ENCODE measurements at places on chromosomes 2 and 18. TPM values are rescaled to one million over a fixed set of nuclear protein-coding genes. Genes with fewer than 3 reads are reported as not detected.

PLEK gene
- total RNA-seq: under 0.01 TPM

GALNT14 gene
- 2.6 TPM for total RNA-seq

SKA1 gene
- 14.6 TPM for total RNA-seq

MEP1B gene
- total RNA-seq: not detected

RSAD2 gene
- total RNA-seq: 4.2 TPM
